ENCODE measurements at places on chromosomes 5 and 9.

DNA sequence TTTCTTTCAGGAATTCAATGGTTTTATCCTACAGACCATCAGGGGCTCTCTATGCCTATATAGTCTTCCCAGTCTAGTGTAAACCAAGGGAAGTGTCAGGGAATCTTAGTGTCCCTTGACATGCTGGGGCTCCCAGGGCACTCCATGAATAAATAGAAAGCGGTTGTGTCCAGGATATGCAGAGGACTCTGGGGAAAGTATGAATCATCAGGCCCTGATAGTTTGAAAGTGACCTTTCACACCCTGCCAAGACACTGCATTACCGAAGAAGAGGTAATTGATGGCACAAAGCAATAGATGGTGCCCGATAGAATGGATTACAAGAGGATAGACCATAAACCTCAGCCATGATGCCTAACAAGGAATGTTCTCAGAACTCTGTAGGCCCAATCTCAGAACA lies 163.3 kb upstream of the DAPK1 start:
- DNase-seq = no peak

- DNase-seq = no peak
Observed at GRCh38 chr5:180785121-180785781, 17.4 kb downstream of the MGAT1 start.

- DNase-seq = no peak
Observed at GRCh38 chr9:91700475-91700874, 249.6 kb downstream of the ROR2 start.

DNA sequence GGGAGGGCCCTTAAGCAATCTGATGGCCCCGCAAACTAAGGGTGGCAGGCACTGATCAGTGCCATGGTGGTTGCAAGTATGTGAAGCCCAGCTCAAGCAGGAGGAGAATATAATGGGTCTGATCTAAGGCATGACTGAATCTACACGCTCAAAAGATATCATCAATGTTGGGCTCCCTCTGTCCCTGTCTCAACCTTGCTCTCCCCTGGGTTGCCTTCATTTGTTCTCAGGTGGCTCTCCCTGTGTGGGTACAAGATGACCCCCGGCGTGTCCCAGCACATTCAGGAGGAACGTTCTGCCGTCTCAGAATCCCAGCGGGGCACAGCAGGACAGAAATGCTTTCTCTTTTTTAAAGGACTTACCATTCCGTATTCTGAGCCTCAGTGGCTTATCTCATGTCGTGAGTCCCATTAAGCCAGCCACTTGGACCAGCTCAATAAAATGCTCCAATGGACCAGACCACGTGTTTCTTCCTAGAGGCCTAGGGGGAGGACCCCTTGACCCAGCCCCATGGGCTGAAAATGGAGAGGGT lies 12.0 kb upstream of the RNF130 start:
- DNase-seq = no peak

DNA sequence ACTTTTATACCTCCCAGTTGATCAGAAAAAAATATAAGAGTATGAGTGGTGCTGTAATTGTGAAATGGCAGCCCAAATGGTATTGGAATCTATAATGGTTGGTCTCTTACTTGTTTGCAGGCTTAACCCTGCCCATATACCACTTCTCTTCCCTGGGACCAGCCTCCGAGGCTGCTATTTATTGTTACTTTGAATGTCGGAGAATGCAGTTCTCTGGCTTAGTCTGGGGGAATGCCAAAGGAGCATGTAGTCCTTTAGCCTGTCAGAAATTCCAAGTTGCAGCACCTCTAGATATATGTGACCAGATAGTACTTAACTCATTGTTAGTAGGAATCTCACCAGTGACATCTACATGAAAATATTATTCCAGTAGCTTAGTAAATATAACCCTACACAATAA lies 47.5 kb downstream of the SLC44A1 start:
- DNase-seq = no peak

- no peak for DNase-seq
Observed at GRCh38 chr5:180658774-180659564, 9.6 kb upstream of the FLT4 start.

DNA sequence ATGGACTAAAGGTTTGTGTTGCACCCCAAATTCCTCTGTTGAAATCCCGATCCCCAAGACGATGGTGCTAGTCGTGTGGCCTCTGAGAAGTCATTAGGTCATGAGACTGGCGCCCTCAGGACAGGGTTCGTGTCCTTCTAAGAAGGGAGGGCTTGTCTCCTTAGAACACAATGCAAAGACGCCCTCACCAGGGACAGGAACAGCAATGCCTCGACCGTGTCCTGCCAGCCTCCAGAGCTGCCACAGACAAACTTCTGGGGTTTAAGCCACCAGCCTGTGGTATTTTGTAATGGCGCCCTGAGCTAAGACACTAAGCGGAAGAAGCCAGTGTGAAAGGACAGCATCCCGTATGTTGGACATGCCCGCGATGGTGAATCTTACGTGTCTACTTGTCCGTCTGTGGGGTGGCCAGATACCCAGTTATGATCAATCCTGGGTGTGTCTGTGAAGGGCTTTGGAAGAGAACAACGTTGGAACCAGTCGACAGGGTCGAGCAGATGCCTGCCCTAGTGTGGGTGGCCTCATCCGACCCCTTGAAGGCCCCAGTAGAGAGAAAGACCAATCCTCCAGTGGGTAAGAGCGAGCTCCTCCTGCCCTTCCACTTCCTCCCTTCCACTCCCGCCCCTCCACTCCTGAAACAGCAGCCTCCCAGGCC lies 279.2 kb upstream of the IRX2 start:
- DNase-seq = no peak

GRCh38 chr5:101929628-101930027 lies 366.5 kb downstream of the SLCO4C1 start:
- no peak for DNase-seq

DNA sequence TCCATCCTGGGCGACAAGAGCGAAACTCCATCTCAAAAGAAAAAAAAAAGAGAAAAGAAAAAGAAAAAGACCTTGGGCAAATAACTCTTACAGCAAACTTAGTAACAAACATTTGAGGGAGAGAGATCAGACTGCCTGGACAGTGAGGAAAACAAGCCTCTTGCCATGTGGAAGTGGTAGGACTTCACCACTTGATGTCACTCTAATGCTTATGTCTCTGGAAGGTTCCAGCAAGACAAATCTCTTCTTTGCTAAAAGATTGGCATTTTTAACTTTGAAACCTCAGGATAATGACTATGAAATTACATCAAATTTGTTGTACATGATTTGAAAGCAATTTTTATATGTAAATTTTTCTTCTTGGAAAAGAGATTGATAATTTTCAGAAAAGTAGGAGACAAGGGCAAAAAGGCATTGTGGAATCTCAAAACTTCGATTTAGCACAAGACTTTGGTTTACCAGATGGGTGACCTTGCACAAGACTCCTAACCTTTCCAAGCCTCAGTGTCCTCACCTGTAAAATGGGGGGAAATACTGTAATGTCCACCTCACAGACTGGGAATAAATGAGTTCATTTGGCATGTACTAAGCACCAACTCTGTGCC lies 5.4 kb downstream of the ACTL7B start:
- DNase-seq = no peak

DNA sequence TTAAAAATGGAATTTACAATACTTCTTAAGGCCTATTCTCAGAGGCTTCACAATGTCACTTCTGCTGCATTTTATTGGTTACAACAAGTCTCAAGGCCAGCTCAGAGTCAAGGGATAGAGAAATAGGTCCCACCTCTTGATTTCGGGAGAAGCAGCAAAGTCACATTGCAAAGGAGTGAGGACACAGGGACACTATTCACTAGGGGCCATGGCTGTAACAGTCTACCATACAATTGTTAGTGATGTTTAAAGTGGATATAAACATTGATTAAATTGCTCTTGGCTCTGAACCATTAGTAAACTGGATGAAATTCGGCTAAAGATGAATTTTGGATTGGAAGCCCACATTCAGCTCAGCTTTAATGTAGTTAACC lies 21.7 kb upstream of the CMBL start:
- DNase-seq = no peak

DNA sequence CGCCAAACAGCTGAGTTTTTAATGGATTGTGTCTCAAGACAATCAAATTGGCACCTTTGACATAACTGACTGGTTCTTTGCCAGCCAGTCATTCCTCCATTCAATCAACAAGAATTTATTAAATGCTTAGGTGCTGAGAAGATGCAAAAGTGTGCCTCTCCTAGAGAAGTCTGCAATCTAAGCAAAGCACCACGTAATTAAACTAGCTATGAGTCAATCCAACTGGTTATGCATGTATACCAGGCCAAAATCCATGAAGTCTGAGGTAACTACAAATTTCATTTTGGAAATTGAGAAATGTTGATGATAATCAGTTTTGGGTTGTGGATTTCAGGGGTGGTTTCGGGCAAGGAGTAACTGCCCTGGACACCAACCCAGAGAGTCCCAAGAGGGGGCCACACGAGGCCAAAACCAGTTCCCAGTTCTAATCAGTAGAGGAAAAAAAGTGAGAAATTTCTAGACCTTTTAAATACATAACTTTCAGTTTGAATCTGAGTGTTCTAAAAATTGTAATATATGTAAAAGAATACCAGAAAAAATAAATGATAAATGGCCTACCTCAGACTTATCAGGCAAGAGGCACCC lies 92.6 kb downstream of the EFNA5 start:
- no peak for DNase-seq

DNA sequence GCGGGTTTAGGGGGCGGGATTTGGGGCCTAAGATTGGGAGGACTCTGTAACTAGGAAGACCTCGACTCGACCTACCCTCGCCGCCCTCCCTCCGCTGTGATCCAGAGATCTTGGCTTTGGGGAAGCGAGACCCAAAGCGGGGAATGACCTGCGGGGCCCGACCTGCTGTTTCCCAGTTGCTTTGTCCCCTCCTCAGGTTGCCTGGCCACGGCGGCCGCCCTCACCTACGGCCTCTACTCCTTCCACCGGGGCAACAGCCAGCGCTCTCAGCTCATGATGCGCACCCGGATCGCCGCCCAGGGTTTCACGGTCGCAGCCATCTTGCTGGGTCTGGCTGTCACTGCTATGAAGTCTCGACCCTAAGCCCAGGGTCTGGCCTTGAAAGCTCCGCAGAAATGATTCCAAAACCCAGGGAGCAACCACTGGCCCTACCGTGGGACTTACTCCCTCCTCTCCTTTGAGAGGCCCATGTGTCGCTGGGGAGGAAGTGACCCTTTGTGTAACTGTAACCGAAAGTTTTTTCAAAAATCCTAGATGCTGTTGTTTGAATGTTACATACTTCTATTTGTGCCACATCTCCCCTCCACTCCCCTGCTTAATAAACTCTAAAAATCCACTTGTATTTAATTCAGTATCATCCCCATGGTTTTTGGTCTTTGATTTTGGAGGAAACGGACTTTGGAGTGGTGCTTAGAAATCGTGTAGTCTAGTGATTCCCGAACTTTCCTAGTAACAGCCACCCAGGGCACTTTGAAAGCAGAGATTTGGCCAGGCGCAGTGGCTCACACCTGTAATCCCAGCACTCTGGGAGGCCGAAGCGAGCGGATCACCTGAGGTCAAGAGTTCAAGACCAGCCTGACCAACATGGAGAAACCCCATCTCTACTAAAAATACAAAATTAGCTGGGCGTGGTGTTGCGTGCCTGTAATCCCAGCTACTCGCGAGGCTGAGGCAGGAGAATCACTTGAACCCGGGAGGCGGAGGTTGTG lies 878 bp downstream of the HIGD2A start:
- no peak for DNase-seq

DNA sequence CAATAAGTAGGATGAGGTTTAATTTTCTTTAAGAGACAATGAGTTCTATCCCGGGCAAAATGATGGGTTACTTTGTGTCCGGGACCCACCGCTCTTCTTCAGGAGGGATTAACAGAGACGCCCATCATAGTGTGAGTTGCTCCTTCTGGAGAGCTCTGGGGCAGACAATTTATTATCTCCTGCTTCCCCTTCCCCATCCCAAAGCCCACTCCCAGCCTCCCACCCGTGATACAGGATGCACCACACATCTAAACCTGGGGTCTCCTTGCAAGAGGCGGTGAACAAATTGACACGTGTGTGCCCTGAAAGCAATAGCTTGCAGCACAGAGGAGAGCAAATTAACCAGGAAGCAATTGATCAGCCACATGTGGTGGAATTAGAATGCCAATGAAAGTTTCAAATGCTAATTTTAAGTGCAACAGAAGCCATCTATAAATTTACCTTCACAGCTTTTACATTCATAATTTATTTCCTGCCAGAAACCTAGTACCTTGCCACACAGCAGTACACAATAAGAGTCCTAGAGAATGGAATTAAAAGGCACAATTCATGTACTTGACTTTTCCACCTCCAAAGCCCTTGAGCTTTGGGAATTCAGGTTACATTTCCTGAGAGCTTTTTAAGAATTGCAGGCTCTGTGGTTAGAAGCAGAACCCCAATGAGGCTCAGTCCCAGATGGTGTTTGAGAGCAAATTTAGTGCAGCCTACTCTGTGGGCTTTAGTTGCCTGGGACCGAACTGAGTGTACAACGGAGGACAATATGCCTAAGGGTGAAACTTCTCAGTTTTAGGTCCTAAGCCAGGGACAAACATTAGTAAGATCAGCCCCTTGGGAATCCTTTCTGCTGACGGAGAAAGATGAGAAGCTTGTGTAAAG lies 399.6 kb downstream of the MED10 start:
- no peak for DNase-seq

Measured in stimulated activated effector memory CD8-positive, alpha-beta T cell treated with anti-CD3 and anti-CD28 coated beads, Interleukin-12 subunit alpha, Interleukin-12 subunit beta, amount 100 ng/mL, for 72 hours (primary cell).